B cell (primary cell): ENCODE measurements at places on chromosomes 11 and 22. TPM values are rescaled to one million over a fixed set of nuclear protein-coding genes. Genes with fewer than 3 reads are reported as not detected.

MYRF gene
- 0.27 and 0.34 TPM in 2 replicates for total RNA-seq

STX5 gene
- total RNA-seq, result 98.1 and 99.1 TPM in 2 replicates

MS4A4E gene
- total RNA-seq, result 0.42 TPM in 1 of 2 replicates, not detected in the other

OR6T1 gene
- total RNA-seq, result not detected in 2 replicates

DNA sequence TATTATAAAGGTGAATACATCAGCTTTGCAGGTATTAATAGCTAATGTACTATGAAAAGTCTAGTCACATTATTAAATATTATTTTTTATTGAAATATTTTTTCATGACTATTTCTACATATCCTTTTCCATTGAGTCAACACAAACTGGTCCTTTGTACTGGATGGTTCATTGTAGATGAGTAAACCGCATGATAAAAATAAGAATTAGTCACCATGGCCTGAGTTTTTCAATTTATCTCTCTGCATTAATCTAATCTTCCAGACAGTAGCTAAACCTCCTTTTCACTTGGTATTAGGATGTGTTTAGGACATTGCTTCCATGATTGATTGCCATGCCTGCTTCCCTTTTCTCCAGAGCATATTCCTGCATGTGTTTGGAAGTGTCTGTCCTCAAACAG, 439.4 kb upstream of the ARHGAP42 start:
- no peaks in the 10 kb centered on the region for H3K36me3 ChIP-seq
- H3K4me1 ChIP-seq, result no peaks in the 10 kb centered on the region
- DNase-seq, result no peak

- H3K4me3 ChIP-seq, result no peak overlapping the region
- no peak overlapping the region for H3K27ac ChIP-seq
Measured at GRCh38 chr11:42319921-42320320, 860.5 kb upstream of the LRRC4C start.

- peaks cover 40% of the 10 kb centered on the region for H3K27me3 ChIP-seq
- peaks cover 28% of the 10 kb centered on the region for H3K4me1 ChIP-seq
- DNase-seq, result no peak
- no peaks in the 10 kb centered on the region for H3K36me3 ChIP-seq
- H3K4me3 ChIP-seq, result no peak overlapping the region
Measured at GRCh38 chr11:111539426-111540113, 950 bp upstream of the LAYN start.

DNA sequence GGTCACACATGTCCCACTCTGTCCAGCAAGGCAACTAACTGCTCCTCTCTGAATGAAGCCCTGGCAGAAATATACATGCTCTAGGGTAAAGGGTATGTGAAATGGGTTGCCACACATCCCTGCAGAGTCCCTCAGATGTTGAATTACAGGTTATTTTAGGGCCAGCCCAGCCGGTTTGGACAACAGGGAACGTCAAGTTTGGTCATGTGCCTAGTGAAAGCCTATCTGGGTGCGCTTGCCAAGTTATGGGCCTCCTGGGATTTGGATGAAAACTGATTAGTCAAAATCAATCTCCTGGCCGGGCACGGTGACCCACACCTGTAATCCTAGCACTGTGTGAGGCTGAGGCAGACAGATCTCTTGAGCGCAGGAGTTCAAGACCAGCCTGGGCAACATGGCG, 10.4 kb downstream of the AP1B1 start:
- H3K27ac ChIP-seq, result no peak overlapping the region
- H3K27me3 ChIP-seq, result no peaks in the 10 kb centered on the region
- DNase-seq, result no peak
- no peak overlapping the region for H3K4me3 ChIP-seq

GRCh38 chr11:34188181-34188580, 82.8 kb downstream of the NAT10 start:
- H3K4me3 ChIP-seq, result no peak overlapping the region
- no peaks in the 10 kb centered on the region for H3K27me3 ChIP-seq
- H3K36me3 ChIP-seq, result no peaks in the 10 kb centered on the region
- H3K27ac ChIP-seq, result no peak overlapping the region
- DNase-seq, result no peak

DNA sequence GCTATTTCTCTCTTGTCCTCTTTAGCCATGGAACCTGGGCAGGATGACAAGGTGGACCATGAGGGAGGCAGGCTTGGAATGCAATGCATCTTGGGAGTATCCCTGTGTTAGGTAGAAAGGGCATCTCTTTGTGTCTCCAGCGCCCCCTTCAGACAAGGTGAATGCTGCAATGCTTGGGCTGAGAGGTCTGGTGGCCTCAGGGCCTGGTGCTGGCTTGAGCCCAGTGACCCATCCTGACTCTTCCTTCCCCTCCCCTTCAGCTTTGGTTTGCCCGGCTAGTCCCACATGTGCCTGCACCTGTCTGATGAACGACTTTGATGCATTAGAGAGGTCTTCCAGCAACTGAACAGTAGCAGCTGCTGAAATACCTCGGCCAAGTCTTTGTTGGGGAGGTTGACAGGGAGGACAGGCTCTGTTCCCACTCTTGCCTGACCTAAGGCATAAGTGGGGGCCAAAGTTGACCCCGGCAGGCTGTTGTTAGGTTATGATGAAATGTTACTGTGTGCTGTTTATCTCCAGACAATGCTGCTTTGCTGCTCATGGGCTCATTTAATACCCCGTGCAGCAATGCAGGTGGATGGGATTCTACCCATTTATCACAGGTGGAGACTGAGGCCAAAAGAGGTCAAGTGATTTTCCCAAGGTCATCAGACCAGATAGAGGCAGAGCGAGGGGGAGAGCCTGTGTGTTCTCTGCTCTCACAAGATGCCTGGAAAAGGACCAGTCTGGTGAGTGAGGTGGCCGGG, 22.5 kb downstream of the MYO18B start:
- no peaks in the 10 kb centered on the region for H3K27me3 ChIP-seq
- no peaks in the 10 kb centered on the region for H3K4me1 ChIP-seq
- H3K27ac ChIP-seq, result no peak overlapping the region
- DNase-seq, result no peak

GRCh38 chr11:86785576-86785975, 14.8 kb upstream of the PRSS23 start:
- H3K27me3 ChIP-seq, result no peaks in the 10 kb centered on the region
- no peak overlapping the region for H3K27ac ChIP-seq
- no peaks in the 10 kb centered on the region for H3K36me3 ChIP-seq

- no peak overlapping the region for H3K4me3 ChIP-seq
- no peaks in the 10 kb centered on the region for H3K36me3 ChIP-seq
- no peak overlapping the region for H3K27ac ChIP-seq
- no peaks in the 10 kb centered on the region for H3K4me1 ChIP-seq
Measured at GRCh38 chr11:102886999-102887398, 12.2 kb upstream of the MMP12 start.

GRCh38 chr11:111911563-111912401, at the start of gene CRYAB:
TSS of gene CRYAB (minus strand) at chr11:111911770. CDS start at chr11:111911724, 46 bp downstream.
- H3K36me3 ChIP-seq, result no peaks in the 10 kb centered on the region
- no peak for DNase-seq
- no peaks in the 10 kb centered on the region for H3K4me1 ChIP-seq

- no peak for DNase-seq
- no peaks in the 10 kb centered on the region for H3K27me3 ChIP-seq
- no peak overlapping the region for H3K4me3 ChIP-seq
Measured at GRCh38 chr11:108144615-108145014, 23.2 kb downstream of the ACAT1 start.
